ENCODE measurements at places on chromosomes 2 and 18.

DNA sequence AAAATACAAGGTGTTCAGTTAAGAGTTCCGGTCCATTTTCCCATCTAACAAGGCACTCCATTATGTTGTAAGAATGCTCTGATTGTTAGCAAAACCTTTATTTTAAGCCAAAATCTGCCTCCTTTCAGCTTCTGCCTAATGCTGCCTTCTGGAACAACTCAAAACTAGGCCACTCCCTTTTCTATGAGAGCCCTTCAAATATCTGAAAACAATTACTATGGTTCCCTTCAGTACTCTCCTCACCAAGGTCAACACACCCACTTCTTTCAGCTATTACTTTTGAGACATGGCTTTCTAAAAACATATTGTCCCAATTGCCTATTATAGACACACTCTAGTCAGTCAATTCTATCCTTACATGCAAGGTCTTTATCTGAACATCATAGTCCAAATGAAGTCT lies 429.4 kb downstream of the ERBB4 start:
- DNase-seq = no peak

DNA sequence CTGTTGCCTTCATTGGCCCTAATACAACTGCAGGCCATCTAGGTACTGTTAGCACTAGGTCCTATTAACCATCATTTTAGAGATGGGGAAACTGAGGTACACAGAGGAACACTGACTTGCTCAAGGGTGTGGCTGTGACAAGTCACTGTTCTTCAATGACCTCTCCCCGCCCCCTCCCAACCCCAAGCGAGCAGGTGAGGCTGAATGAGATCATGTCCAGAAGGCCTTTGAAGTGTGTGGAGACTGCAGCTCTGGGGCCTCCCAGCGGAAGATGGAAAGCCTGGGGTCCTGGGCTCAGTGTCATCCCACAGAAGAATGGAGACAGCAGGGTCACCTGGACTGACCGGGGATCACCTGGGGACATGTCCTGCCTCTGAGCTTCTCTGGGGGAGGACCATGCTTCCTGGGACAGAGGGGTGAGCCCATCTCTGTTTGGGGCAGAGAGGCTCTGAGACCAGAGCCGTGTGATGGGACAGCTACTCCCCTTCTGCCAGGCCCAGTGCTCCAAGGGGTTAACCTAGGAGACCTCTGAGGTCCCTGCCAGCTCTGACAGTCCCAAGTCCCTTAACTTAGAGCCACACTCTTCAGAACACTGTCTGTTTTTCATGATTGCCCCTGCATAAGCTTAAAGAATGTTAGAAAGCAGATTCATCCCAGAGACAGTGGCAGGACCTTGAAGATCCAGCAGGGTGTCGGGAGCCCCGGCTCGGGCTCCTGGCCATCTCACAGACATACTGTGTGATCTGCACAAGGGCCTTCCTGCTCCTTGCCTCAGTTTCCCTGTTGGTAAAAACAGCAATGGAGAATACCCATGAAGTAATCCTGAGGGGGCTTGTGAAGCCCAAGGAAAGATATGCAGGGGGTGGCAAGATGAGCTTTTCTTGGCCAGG lies 16.7 kb upstream of the FOSL2 start:
- DNase-seq = no peak

- no peak for DNase-seq
Observed at GRCh38 chr2:106700616-106701015, 185.4 kb downstream of the ST6GAL2 start.

GRCh38 chr18:26293982-26294381 lies 67.7 kb downstream of the TAF4B start:
- no peak for DNase-seq

GRCh38 chr2:5121121-5121520 lies 571.1 kb upstream of the SOX11 start:
- DNase-seq = no peak

DNA sequence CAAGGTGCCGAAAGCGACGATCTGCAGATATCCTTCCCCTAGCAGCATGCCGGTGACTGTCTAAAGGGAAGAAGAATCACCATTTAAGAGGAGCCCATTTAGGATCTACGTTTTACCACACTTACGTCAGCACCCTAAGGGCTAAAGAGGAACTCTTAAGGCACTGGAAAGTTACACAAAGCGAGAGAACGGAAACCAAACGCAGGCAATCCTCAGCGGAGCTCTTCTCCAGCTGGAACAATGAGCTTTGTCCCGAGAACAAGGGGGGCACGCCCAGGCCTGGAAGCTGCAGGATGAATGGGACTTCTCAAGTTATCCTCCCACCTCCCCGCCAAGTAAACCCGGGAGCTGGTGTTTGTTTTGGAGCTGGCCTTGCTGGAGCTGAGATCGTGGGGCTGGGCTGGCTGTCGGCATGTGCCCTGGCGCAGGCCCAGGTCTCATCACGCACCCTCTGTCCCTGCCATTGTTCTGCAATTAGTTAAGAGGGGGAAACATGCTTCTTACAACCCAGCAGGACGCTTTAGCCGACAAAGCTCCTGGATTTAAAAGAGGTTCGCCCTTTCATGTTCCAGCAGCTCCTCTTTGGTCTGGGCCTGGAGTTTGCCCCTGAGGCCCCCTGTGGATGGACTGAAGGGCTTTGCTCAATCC lies 36.4 kb downstream of the PXDN start:
- no peak for DNase-seq

DNA sequence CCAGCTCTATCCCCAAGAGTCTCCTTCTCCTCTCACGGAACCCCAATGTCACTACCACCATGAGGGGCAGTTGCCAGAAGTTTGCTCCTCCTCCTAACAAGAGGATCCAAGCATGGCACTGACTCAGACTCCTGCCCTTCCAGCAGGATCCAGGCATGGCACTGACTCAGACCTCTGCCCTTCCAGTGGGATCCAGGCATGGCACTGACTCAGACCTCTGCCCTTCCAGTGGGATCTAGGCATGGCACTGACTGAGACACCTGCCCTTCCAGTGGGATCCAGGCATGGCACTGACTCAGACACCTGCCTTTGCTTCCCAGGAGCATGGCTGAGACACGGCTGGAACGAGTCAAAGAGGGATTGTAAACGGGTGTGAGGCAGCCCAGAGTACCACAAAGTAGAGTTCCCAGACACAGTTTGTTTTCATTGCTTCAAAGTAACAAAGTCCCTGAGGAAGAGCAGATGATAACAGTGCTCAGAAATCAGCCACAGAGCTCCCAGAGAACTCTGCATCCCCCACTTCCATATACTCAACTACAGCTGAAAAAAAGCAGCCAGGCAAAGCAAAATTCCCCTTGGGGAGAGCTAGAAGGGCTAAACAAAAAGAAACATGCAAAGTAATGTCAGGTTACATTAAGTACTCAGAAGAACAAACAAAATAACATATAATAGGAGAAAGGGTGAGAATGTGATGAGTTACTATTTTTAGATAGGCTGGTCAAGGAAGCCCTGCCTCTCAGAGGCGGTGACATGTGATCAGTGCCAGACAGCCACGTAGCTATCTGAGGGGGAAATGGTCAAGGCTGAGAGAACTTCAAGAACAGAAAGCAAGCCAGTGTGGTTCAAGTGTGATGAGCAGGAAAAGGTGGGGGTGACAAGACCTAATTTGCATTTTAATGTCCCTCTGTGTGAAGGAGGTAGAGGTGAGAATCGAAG lies 3.0 kb downstream of the BUB1 start:
- DNase-seq = no peak

DNA sequence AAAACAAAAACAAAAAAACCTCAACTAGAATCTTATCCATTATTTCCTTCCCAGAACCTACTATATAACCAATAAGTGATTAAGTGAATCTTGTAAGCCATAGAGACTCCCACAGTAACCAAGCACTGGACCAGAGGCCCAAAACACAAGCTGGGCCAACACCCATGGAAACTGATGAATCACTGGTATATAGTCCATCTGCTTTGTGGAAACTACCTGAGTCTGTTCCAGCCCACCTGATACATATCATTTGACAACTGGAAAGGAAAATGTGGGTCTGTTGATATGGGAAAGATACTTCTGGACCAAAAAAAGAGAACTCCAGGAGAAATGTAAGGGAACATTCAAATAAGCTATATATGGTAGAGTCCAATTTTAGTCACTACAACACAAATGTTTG lies 252.8 kb downstream of the MREG start:
- no peak for DNase-seq

DNA sequence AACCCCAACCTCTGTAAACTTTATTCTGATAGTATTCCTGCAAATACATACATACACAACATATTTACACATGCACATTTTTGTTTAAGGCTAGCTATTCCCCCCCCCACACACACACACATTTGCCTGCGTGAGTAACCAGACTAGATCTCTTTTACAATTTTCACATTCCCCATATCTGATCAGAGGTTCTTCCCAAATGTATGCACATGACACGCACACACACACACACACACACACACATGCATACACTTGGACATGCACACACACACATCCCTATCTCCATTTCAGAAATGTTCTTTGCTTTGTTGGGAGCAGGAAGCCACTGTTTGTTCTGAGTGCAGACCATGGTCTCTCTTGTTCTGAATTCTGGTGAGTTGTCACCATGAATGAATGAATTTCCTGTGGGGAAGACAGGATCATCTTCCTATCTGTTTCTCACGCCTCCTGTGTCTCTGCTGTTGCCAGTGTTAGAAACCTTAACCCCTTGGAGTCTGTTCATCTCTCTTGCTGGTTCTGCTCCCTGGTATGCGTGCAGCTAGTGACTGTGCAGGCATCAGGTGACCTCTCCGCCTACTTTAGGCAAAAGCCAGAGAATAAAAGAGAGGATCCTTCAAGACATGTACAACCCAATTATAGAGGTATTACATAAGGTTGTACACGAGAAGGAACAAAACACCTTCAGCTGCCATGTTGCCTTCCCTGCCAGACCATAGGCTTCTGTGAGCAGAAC lies 251.0 kb upstream of the RAB12 start:
- DNase-seq = no peak

GRCh38 chr2:46366668-46367052 lies 69.5 kb downstream of the EPAS1 start:
- no peak for DNase-seq

DNA sequence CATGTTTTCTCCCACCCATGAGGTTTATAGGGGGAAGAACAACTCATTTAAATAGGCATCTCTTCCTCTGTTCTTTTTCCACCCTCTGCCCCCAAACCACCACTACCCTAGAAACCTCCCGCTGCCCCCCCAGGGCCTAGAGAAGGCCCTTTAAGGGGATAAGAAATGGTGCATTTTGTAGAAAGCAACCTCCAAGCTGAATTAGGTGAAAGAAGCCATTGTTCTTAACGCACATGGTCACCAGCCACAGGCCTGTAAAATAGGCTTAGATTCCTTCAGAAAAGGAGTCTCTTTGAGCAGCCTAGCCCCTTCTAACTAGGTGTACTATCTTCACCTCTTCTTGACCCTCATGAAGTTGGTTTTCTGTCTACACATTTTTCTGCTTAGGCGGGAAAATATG lies 118.6 kb upstream of the SP5 start:
- DNase-seq = no peak

- DNase-seq = no peak
Observed at GRCh38 chr18:29549759-29550158, 1372.8 kb upstream of the CDH2 start.

DNA sequence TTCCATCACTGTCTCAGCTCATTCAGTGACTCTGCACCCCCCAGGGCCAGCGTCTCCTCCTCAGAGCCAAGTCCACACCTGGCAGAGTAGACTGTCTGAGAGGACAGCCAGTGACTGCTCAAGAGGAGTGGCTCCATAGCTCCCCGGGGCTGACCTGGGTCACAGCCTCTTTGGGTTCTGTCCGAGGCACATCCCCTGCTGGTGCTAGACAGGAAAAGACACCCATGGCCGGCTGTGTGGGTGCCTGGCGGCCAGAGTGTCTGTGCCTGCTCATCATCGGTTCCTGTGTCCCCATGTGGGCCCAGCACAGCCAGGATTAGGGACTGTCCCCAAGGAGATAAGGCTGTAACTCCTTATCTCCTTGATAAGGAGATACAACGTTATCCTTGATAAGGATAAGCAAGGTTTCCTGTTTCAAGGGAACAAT lies 3.5 kb upstream of the CROCC2 start:
- no peak for DNase-seq

DNA sequence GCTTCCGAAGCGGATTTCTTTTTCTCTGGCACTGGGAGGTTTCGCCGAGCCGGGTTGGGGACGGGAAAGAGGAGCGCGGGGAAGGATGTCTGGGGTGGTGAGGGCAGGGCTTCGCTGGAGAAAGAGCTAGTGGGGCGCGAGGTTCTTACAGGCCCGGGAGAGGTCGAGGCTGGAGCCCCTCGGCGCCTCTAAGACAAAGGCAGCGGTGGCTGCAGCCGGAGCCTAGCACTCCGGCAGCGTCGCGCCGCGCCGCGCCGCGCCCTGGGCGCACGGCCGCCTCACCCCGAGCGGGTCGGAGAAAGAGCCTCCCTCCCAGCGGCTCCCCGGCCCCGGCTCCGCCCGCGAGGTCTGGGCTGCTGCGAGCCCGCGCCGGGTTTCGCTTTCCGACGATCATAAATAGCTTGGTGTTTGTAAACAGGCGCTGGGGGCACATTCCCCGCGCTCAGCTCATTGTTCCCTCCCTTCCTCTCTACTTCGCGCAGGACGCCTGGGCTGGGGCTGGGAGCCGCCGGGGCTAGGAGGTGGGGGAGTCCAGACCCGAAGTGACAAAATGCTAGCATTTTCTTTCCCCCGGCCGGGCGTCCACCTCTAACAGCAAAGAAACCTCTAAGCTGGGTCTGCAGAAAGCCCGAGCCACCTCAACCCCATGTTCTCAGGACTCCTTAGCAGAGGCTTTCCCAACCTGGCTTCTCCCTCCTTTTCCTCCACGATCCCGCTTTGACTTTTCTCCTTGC lies 813 bp upstream of the MEIS1 start:
- DNase-seq = no peak

DNA sequence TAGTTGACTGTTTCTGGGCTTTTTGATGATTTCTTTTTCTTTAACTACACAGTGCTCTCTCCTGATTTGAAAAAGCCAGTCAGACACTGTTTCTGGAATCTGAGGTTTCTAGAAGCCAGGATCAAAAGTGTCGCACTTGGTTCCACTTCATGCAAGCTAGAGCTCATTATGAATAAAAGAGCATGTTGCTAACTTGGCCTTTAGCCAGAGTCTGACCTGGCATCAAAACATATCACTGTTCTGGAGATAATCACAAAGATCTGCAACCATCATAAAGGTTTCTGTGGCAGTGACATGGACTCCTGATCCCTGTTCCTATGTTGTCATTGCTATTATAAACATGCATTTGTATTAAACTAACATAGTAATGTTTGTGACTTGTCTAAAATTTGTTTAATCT lies 76.1 kb upstream of the MAPRE2 start:
- DNase-seq = no peak

DNA sequence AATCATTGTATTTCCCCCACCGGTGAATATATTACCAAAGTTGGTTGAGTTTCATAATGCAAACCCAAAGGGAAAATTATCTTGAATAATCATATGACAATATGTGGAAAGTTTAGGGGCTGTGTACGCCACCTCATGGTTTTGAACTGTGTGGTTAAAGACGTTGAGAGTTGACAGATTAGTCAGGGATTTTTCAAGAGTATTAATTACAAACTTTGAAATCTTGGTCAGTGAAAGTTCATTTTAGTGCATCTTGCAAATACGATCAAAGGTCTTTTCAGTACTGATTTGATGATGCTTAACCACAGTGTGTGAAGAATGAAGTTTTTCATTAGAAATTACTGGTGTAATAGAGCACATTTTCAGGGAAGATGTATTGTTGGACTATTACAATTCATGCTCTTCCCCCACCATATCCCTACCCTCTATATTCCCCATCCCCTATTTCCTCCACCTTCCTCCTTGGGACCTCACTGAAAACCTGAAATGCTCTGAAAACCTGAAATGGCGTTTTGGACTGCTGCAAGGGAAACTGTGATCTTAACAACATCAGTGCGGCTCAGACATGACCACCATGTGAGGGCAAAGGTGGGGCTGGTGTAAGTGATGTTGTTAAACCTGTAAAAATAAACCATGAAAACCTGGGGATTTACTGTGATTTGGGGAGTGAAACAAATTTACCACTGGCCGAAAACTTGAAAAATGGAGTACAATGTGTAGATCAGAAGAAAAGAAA lies 4.5 kb upstream of the BCL2L11 start:
- no peak for DNase-seq
